ENCODE measurements at places on chromosomes 4 and X.

GRCh38 chr4:100582146-100582545 lies 64.3 kb upstream of the EMCN start:
- DNase-seq, result no peak

DNA sequence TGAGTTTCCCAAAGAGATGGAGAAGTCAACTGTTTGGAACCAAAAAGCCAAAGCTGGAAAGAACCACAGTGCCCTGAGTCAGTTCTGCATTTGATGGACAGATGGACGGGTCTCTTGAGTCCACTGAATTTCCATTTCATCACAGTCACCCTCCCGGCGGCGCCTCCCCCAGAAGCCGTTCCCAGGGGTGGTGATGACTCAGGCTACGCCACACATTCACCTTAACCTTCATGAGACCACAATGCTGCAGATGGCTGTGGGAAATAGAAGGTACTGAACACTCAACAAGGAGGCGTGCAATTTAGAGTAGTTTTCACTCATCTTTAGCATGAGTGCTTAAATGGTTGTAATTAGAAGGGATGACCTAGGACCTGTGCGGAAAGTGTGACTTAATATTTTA lies 61.3 kb downstream of the STOX2 start:
- no peak for DNase-seq

DNA sequence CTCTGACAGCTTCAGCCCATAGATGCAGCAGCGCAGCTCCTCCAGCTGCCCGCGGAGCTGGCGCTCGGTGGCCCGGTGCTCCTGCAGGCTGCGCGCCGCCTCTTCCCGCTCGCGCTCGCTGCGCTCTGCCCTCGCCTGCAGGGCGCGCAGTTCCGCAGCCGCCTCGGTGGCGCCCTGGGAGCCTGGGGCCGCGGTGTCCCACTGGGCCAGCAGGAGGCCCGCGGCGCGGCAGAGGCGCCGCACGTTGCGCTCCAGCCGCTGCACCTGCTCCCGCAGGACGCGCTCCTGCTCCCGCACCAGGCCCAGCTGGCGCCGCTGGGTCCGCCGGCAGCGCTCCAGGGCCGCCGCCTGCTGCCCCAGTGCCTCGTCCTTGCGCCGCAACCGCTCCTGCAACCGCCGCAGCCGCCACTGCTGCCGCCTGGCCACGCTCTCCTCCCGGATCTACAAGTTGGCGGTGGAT lies 10.1 kb downstream of the C4orf50 start:
- DNase-seq, result no peak

DNA sequence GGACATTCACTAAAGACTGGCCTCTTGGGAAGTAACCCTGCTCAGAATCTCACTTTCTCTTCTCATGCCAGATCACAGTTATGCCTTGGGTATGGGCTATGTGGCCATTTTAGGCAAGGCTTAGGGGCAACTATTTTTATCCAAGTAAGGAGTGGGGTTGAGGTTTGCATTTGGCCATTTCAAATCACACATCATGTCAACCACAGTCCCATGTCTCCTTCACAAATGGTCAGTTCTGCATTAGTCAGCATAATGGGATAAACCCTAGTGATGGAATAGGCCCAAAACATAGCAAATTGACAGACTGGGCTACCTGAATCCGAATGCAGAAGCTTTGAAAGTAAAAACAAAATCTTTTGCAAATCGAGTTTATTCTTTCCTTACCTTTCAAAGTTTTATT lies 827 bp upstream of the RTL3 start:
- no peak for DNase-seq

DNA sequence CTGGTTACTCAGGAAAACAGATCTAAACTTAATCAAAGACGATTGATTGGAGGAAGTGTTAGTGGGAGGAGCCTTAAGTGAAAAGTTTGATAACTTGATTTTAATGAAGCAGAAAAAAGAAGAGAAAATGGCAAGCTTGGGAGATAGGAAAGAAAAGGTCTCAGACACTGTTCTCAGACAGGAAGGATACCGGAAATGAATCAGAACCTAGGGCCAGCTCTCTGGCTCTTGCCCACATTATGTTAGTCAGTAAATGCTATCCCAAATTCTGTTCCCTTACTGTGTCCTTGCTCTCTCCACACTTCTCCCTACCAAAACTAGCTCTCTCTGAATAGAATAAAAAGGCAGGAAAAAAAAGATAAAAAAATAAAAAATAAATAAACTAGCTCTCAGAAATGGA lies 48.6 kb upstream of the TMEM164 start:
- no peak for DNase-seq

GRCh38 chr4:55912249-55912648 lies 36.5 kb upstream of the CEP135 start:
- no peak for DNase-seq

DNA sequence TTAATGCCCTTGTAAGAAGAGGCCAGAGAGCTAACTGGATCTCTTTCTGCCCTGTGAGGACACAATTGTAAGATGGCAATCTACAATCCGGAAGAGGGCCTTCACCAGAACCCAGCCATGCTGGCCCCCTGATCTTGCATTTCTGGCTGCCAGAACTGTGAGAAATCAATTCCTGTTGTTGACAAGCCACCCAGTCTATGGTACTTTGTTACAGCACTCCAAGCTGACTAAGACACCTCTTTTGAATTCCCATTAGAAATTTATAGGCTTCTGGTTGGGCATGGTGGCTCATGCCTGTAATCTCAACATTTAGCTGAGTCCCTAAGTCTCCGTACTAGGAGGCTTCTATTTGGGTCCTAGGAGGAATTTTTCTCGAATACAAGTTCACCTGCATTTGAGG lies 48.8 kb upstream of the RELL1 start:
- DNase-seq, result no peak

DNA sequence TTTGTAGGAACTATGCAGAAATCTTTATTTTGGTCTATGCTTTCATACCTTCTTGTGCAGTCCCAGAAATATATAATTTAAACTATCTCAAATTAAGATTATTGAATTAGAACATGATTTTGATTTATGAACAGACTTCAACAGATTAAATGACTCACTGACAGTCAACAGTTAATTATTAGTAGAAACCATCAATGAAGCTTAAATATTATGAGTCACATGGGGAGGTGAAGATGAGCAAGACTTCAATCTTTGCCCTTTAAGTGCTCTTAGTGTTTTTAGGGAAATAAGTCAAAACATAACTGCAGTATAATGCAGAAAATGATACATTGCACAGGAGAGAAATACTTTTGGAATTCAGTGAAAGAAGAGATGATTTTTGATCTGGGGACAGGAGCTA lies 81.5 kb upstream of the BMP3 start:
- no peak for DNase-seq

DNA sequence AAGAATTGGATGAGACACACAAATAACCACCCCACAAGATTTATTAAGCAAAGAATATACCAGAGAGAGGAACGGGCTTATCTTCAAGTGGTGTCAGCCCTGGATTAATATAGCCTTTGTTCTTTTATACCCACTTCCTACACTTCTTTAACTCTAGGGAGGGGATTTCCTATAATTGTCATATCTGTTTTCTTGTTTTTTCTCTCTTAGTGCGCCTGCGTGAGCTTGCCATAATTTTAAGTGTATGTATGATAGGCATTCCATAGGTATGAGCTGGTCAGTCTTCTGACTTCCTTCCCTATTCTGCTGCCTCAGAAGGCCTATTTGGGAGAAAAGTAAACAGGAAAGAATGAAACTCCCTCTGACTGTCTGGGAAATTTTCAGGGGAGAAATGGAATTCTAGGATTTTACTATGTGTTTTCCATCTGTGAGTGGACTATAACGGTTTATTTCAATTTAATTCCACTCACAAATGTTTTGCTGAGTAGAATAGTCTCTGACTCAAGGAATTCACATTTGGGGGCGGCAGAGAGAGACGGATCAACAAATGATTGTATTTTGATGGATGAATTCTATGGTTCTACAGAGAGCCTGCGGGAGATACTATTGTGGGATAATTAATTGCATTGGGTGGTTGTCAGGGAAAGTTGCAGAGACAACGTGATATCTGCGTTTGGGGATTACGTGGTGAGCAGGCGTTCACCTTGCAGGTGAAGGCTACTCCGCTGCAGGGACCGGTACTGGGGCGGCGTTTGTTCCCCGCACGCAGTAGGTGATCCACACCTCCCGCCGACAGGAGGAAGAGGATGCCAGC lies 626 bp upstream of the CEP135 start:
- no peak for DNase-seq

GRCh38 chr4:127486248-127486647 lies 146.5 kb upstream of the INTU start:
- no peak for DNase-seq

- no peak for DNase-seq
Measured at GRCh38 chrX:68867458-68868112, 38.8 kb downstream of the EFNB1 start.

DNA sequence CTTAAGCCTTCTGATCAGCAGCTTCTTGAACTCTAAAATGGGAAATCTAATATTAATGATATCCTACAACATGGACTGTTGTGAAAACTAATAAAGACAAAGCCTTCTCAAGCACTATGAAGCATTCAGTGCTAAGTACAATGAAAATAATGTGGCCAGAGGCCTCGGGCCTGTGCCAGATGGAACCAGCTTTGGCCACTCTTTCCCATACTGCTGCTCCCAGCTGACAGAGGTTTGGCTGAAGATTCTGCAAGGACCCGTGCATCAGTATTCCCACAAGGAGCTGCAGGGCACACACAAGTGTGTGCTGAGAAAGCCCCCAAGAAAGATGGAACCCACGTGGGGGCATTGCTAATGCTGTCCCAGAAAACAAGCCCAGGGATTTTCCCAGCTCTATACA lies 60.5 kb upstream of the RPL34 start:
- DNase-seq, result no peak

DNA sequence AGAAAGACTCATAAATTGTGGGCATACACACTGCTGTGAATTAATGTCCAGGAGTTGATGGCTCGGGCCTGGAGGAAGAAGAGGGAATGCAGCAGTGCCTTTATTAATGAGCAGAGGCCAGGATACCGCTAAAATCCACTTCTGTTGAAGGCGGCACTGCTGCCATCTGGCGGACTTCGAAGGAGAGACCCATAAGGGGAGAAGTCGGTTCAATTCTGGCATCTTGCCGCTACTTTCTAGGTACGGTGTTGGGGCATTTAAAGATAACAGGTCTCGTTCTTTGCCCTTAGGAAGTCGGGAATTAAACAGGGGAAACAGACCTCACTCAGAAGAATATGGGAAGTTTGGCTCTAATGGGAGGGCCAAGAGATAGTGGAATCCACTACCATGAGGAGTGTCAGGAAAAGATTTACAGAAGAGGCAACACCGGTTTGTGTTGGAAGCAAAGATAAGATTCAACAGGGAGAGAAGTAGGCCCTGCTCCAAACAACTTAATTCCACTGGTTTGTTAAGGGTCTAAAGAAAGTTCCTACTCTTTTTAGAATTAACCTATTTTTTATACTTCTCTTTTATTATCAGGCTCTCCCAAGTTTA lies 133.6 kb upstream of the GIMD1 start:
- no peak for DNase-seq

DNA sequence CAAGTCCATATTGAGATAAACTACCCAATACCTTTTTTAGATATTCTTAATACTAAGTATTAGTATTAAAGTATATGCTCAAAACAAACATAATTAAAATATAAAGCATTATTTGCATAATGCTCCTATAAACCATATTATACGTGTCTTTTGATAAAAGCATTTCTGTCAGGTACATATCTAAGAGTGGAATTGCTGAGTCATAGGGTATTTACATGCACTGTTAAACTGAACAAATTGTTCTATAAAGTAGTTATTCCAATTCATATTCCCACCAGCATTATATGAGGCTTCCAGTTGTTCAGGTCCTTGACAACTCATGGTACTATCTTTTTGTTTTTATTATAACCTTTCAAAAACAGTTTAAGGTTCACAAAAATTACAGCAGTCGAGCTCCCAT lies 114.2 kb downstream of the FGF16 start:
- no peak for DNase-seq

- DNase-seq, result no peak
Measured at GRCh38 chr4:10671366-10671765, 13.2 kb downstream of the CLNK start.

GRCh38 chrX:139532834-139533233 lies 2.3 kb downstream of the F9 start:
- DNase-seq, result no peak

GRCh38 chr4:25075851-25076250 lies 45.1 kb upstream of the LGI2 start:
- DNase-seq, result no peak

GRCh38 chrX:133859336-133859735 lies 126.1 kb downstream of the GPC3 start:
- DNase-seq, result peak; percentile 16

- DNase-seq, result no peak
Measured at GRCh38 chrX:155434906-155435743, 23.3 kb downstream of the F8A3 start.

GRCh38 chr4:25113915-25114904 lies 46.0 kb downstream of the SEPSECS start:
- DNase-seq, result no peak

GRCh38 chr4:75908555-75908954 lies 6.3 kb upstream of the PPEF2 start:
- DNase-seq, result no peak

GRCh38 chrX:17377091-17377717 lies 2.2 kb downstream of the NHS start:
- DNase-seq, result peak; percentile 81

GRCh38 chr4:78131403-78131802 lies 74.3 kb downstream of the FRAS1 start:
- DNase-seq, result no peak

DNA sequence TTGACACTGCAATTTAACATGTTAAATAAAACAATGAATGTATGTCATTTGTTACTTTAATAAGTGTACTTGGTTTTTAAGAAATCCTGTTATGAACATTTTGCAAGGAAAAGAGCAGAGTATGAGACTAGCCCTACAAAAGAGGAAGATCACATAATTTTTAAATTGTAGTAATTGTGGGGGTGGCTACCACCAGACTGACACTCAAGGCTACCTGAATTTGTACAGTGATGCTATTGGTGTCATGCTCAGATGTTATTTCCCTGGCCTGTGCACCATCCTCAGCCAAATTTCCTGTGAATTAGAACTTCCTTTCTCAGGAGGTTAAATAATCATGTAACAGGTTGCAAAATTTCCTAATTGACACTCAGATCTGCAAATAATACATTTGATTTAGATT lies 157.5 kb downstream of the BANK1 start:
- no peak for DNase-seq

All from NCI-H1417 (cell line).